ENCODE measurements at places on chromosomes 12 and 14. TPM values are rescaled to one million over a fixed set of nuclear protein-coding genes. Genes with fewer than 3 reads are reported as not detected.

GRIN2B gene
- total RNA-seq: 0.13 TPM

DDN gene
- total RNA-seq: 0.19 TPM

KLRK1 gene
- not detected for total RNA-seq

DACT1 gene
- total RNA-seq: 3.1 TPM

LRR1 gene
- 19.3 TPM for total RNA-seq

BCAT1 gene
- 0.87 TPM for total RNA-seq

AKT1 gene
- total RNA-seq: 74.4 TPM

SIX6 gene
- not detected for total RNA-seq

TMEM30B gene
- 26.5 TPM for total RNA-seq

CLEC2A gene
- not detected for total RNA-seq

BHLHE41 gene
- 14.3 TPM for total RNA-seq

FBXL14 gene
- 14.9 TPM for total RNA-seq

ALX1 gene
- not detected for total RNA-seq

RPL10L gene
- not detected for total RNA-seq

TRHDE gene
- 0.50 TPM for total RNA-seq

TMPRSS12 gene
- not detected for total RNA-seq

BCL2L14 gene
- total RNA-seq: not detected

TEAD4 gene
- total RNA-seq: 12.1 TPM

KNTC1 gene
- total RNA-seq: 12.0 TPM

MUCL1 gene
- not detected for total RNA-seq

UBE3B gene
- total RNA-seq: 48.7 TPM

MEG3 gene
- total RNA-seq: 1.2 TPM

SMIM41 gene
- total RNA-seq: 0.50 TPM

SAMD15 gene
- total RNA-seq: 0.38 TPM

HNRNPA1 gene
- 473 TPM for total RNA-seq

PUS7L gene
- 22.2 TPM for total RNA-seq

WSCD2 gene
- total RNA-seq: not detected

RTN1 gene
- total RNA-seq: 1.6 TPM

KLRB1 gene
- total RNA-seq: 2.7 TPM

CLEC2B gene
- total RNA-seq: 29.4 TPM

RDH12 gene
- 35.3 TPM for total RNA-seq

AQP2 gene
- total RNA-seq: not detected

PRB4 gene
- not detected for total RNA-seq

TAMALIN gene
- total RNA-seq: 10.7 TPM

PAPLN gene
- total RNA-seq: 2.2 TPM

JAG2 gene
- 20.8 TPM for total RNA-seq

STAC3 gene
- 0.57 TPM for total RNA-seq

BCL2L2 gene
- total RNA-seq: 41.8 TPM

LGR5 gene
- not detected for total RNA-seq
